Activated CD4-positive, alpha-beta T cell treated with anti-CD3 and anti-CD28 coated beads for 36 hours (primary cell): ENCODE measurements at places on chromosomes 2 and 18. TPM values are rescaled to one million over a fixed set of nuclear protein-coding genes. Genes with fewer than 3 reads are reported as not detected.

GRCh38 chr2:185578322-185578721 lies 160.3 kb upstream of the FSIP2 start:
- no peak for DNase-seq

The TUBA3D gene
- total RNA-seq = not detected

The TXNDC9 gene
- 19.4 TPM for total RNA-seq

The FBXO15 gene
- total RNA-seq = 1.6 TPM

The SLC23A3 gene
- total RNA-seq = 1.2 TPM

DNA sequence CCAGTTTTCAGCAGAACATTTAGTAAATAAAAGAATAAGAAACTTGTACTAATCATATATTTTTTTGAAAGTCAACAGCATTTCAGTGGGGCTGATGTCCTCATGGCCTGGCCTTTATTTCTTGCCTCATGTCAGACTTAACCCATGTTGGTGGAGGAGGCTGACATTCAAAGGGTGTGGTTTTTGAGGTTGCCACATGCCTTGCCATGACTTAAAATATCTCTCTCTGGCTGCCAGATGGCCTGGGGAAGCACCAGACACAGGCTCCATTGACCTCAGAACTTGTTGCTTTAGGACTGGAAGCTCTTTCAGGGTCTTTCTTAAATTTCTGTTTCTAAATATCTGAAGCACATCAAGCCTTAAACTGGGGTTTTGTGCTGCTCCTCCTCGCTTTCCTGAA lies 32.5 kb upstream of the CD28 start:
- peak; percentile 75 for DNase-seq

The SERPINB4 gene
- not detected for total RNA-seq

- DNase-seq = no peak
Measured at GRCh38 chr18:12336171-12336613, 28.2 kb downstream of the TUBB6 start.

GRCh38 chr2:230158468-230158867 lies 61.3 kb downstream of the SP110 start:
- peak; percentile 25 for DNase-seq

GRCh38 chr2:24339856-24340262 lies 20.5 kb downstream of the ITSN2 start:
- DNase-seq = no peak

- DNase-seq = no peak
Measured at GRCh38 chr2:110205660-110206455, 1.0 kb upstream of the NPHP1 start.

GRCh38 chr2:238569507-238570195 lies 142.9 kb downstream of the ASB1 start:
- no peak for DNase-seq

DNA sequence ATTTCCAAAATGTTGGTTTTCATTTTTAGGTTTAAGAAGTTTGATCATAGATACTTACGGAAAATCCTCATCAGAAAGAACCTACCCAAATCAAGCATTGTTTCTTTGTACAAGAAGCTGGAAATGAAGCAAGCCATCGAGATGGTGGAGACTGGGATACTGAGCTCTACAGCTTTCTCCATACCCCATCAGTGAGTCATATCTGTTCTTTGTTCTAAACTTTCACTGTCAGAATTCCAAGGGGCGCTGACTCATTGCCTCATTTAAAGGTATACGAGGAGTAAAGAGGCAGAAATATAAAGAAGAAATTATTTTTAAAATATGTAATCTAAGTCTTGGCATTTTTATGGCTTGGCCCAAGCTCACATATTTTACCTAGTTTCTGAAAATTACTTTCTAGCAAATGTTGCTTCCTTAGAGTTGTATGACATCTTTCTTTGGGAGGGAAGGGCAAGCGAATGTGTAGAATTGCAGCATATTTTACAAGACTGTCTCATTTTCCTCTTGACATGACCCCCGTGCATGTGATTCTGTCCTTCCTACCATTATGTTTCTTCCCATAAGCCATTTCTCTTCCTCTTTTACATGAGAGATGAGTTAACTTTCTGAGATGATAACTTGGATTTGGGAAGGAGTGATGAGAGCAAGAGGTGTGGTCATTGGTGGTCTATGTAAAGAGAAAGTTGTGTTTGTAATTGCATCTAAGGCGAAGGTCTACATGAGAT lies 41.2 kb downstream of the SLC9A4 start:
- no peak for DNase-seq
